ENCODE measurements at places on chromosomes 1 and 21. TPM values are rescaled to one million over a fixed set of nuclear protein-coding genes. Genes with fewer than 3 reads are reported as not detected.

DNA sequence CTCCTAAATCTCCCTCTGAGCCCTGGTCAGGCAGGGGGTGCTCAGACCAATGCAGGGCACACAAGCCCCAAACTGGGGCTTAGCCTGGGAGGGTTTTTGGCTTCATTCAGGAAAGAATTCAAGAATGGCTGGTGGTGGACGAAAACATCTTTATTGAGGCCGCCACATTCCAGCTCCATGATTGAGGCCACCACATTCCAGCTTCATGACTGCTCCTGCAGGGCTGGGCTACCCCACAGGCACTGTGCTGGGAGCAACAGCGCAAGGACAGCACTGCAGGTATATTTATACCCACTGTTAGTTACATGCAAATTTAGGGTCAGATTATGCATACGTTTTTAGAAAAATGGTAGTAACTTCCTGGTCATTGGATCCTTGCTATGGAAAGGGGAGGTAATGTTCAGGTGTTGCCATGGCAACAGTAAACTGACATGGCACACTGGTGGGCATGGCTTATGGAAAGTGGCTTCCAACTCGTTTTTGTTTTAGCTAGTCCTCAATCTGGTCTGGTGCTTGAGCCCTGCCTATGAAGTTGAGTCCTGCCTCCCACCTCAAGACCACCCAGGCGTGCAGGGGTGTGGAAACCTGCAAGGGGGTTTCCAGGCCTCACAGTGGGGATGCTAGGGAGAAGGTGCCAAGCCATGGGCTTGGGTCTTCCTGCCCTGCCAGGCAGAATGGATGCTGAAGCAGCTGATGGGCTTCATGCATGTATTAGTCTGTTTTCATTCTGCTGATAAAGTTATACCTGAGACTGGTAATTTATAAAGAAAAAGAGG is 348.7 kb upstream of the AJAP1 start:
- no peak for DNase-seq

DNA sequence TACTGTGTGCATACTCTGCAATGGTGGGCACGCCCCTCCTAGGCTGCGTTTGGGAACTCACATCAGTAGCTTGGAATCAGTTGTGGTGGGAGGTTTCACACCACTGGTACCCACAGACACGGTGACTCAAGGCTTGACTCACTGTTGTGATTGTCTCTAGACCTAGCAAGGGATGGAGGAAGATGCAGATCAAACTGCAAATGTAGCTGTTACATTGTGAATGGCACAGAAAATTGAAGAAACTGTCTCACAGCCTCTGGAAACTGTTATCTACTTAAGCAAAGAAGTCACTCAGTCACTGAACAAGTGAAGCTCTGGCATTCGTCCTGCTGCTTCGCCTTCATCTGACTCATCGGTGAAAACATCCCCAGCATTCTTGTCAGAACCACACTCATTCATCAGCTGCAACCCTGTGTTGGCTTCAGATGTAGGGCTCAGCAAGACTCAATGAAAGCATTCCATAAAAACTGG is 59.5 kb downstream of the POFUT2 start:
- DNase-seq, result no peak

DNA sequence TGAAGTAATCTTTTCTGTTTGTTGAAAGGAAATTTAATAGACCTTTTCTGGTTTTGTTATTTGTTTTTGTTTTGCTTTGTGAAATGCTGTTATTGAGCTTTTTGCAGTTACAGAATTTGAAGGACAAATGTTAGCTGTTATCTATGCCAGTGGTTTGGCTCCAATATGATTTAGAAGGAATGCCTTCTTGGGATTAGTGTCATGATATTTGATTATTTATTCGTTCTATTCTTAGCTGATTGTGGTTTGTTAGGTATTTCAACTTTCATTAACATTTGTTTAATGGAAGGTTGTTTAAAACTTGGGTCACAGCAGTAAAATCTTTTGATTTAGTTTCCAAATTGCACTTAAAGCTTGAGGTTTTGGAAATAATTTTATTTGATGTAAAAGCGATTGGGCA is 33.5 kb downstream of the ADGRL2 start:
- DNase-seq, result no peak

DNA sequence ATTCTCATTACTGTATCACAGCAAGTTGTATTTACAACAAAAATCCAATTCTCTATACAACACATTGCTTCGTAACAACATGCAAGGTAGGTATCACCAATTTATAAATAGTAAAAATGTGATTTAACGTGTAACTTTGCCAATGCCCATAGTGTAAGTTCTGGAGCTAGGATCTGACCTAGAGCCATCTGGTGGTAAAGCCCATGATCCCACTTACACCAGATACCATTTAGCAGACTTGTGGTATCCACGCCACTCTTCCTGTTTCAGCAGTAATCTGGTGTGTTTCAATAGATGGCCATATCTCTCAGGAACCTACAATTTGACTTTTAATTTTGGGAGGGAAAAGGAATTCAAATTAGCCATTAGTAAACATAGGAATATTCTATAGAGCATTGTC is 10.2 kb downstream of the SETSIP start:
- no peak for DNase-seq

GRCh38 chr1:32240140-32240951 is 6.7 kb upstream of the FAM167B start:
- DNase-seq, result peak; percentile 87

The LINGO4 gene
- not detected for polyA plus RNA-seq

- DNase-seq, result no peak
Observed at GRCh38 chr1:166969074-166969677, 6.2 kb downstream of the ILDR2 start.

The SPRR2G gene
- not detected for polyA plus RNA-seq

The SPRR2F gene
- 54.7 TPM for polyA plus RNA-seq

The KCNE1 gene
- polyA plus RNA-seq, result 0.21 TPM

GRCh38 chr1:27132147-27132546 is 22.8 kb downstream of the SLC9A1 start:
- DNase-seq, result no peak

GRCh38 chr1:218368686-218369085 is 23.6 kb downstream of the TGFB2 start:
- no peak for DNase-seq

GRCh38 chr1:118995312-118996016 is 7.3 kb upstream of the TBX15 start:
- DNase-seq, result no peak

The RHEX gene
- 0.90 TPM for polyA plus RNA-seq

GRCh38 chr1:230375147-230375546 is 51.0 kb downstream of the PGBD5 start:
- DNase-seq, result no peak

GRCh38 chr1:71232786-71233185 is 152.0 kb upstream of the ZRANB2 start:
- DNase-seq, result no peak

DNA sequence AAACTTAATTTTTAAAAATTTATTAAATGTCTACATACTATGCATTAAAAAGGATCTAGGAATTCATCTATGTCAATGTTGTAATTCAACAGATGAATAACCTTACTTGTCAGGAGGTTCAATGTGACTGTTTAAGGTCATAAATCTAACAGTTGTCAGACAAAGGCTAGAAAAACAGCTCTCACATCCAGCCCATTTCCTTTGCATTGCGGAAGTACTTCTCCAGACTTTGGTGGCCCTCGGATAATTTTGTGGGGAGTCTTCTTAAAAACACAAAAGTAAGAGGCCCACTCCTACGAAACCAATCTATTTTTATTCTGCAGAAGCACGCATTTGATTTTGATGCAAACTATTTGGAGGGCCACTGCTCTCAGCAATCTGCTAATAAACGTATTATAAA is 122.6 kb upstream of the CHRM3 start:
- no peak for DNase-seq

- no peak for DNase-seq
Observed at GRCh38 chr1:185654199-185654951, 79.8 kb upstream of the HMCN1 start.
